Stimulated activated CD4-positive, alpha-beta T cell treated with anti-CD3 and anti-CD28 coated beads, Interleukin-2, amount 100 ng/mL, for 24 hours (primary cell): ENCODE measurements at places on chromosomes 4 and X.

GRCh38 chrX:106901341-106901740, 1.8 kb downstream of the RIPPLY1 start:
- DNase-seq = no peak

- no peak for DNase-seq
Measured at GRCh38 chr4:39263895-39264294, 81.6 kb downstream of the WDR19 start.

DNA sequence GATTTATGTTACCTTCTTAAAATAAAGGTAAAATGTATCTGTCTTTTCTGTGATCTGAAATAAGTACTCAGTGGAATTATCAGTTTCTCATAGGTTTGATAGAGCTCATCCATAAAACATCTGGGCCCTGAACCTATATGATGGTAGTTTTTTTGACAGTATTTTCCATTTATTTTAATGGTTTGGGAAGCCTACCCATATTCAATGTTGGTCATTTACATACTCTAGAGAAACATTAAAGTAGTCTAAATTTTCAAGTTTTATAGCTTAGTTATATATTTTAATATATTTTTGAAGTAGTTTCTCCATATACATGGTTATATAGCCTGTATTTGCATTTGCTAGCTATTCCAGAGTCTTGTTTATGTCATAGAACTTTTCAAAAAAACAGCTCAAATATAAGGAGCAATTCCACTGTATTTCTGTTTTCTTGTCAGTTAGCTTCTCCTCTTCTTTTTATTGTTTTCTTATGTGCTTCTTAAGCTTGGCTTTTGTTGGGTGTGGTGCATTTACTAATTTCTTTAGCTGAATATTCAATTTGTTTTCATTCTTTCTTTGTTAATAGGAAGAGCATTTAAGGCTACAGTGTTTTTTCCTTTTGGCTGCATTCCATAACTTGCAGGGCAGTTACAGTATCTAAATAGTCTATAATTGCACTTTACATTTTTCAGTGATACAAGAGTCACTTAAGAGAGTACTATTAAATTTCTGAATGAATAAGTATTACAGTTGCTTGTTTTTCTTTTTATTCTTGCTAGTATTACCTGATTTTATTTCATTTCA, 181.4 kb downstream of the DKK2 start:
- no peak for DNase-seq

GRCh38 chrX:139831017-139831416, 101.8 kb downstream of the ATP11C start:
- no peak for DNase-seq

- DNase-seq = no peak
Measured at GRCh38 chr4:57100979-57101651, 9.1 kb downstream of the IGFBP7 start.

DNA sequence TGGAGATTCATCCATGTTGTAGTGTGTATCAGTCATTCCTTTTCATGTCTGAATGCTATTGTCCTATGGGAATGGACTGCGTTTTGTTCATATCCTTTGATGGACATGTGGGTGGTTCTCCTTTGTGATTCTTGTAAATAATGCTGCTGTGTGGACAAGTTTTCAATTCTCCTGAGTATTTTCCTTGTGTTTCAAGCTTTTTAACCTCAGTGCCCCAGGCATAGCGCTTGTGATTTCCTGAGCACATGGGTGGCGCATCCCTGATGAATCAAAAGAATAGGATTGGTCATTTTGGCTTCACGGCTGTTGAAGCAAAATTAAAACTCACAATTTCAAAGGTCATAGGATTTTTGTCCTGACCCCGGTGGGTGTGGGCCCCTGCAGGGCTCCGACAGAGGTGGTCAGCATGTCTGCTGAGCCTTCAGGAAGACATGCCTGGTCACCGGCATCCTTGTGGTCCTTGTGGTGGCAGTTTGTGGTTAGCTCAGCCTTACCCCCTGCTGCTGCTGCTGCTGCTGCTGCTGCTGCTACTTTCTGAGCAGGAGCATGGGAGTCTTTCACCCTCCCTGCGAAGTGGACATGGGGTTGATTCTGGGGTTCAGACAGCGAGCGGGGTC, 30.0 kb downstream of the SHROOM2 start:
- no peak for DNase-seq

GRCh38 chr4:107877361-107877760, 52.6 kb downstream of the SGMS2 start:
- DNase-seq = no peak

- no peak for DNase-seq
Measured at GRCh38 chr4:66929748-66930147, 615.6 kb downstream of the CENPC start.

DNA sequence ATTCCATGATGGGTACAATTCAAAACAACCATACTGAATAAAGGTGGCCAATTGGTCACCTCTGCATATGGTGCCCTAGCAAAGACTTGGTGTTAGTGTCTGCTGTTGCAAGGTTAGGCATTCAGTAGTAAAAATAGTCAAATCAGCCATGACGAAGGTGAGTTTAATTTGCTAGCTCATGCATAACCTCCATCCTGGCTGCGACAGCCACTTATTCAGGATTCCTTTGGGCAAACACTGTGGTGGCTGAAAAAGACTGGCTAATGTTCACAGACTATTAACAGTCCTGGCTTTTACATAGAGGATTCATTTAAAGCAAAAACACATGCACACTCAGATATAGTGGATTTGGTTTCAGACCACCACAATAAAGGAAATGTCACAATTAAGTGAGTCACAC, 34.8 kb upstream of the MAP9 start:
- DNase-seq = no peak

DNA sequence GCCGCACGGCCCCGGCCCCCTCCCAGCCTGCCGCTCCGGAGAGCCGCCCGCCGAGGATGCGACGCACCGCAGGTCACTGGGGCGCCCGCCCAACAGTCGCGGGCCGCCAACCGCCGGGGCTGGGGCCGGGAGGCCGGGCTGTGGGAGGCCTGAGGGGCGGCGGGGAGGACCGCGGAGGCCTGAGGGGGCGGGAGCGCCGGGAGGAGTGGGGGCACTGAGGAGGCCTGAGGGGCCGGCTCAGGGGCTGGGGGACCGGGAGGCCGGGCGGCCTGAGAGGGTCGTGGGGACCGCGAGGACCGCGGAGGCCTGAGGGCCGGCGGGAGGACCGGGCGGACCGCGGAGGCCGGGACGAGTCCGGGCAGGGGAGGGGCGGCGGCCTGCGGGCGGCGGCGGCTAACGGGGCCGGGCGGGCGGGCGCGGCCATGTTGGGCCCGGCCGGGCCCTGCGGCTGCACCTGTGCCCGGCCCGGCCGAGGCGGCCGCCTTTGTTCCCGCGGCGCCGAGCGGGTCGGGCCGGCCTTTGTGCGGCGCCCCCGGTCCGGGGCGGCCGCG, 353 bp downstream of the NSD2 start:
- no peak for DNase-seq

DNA sequence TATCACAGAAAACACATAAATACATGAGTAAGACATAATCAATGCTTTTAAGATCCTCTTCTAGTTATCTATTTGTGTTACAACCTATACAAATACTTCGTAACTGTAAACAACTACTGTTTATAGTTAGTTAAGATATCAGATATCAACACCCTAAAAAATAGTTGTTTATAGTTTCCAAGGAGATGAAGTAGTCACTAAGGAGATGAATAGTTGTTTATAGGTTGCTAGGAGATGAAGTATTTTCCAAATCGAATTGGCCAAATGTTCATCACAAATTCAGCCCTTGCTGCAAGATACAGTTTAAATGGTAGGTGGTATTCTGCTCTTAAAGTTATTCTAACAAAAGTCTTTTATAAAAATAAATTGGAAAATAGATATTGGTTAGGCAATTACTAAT, 618.2 kb upstream of the PCDH10 start:
- DNase-seq = no peak

- DNase-seq = no peak
Measured at GRCh38 chr4:124118061-124118460, 594.5 kb downstream of the ANKRD50 start.

DNA sequence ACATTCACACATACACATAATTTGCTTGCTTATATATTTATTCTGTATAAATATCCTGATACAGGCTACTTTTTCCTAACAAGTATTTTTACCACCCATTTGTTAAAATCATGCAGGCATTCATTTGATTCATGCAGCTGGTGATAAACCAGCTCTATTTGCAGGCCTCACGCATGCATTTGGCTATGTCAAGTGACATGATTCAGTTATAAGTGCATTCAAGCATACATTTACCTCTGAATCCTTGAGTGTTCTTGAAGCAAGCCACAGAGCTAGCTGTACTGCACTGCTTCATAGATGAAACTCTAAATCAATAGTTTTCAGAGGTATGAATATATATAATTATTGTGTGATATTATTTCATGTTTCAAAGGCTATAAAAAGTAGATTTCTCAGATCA, 544.0 kb upstream of the AGA start:
- no peak for DNase-seq

GRCh38 chr4:107774681-107775080, 50.1 kb upstream of the SGMS2 start:
- DNase-seq = no peak

- no peak for DNase-seq
Measured at GRCh38 chr4:97404876-97405523, 738.3 kb downstream of the STPG2 start.

- no peak for DNase-seq
Measured at GRCh38 chr4:184668511-184669114, 19.1 kb downstream of the PRIMPOL start.

DNA sequence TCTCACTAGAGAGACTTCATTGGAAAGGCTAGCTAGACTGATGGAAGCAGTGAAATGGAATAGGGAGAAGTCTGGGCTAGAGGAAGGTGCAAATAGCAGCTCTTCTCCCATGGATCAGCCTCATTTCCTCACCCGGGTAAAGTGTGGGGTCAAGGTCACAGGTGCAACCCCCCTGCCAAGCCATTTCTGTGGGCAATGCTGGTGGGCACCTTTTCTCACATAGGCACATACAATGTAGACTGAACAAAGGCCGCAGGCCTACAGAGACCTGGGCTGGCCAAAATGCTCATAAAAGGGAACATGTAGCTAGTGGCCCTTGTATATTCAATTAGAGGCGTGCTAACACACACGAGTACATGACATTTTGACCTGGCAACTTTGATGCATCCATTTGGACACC, 71.5 kb upstream of the EFNB1 start:
- DNase-seq = no peak

DNA sequence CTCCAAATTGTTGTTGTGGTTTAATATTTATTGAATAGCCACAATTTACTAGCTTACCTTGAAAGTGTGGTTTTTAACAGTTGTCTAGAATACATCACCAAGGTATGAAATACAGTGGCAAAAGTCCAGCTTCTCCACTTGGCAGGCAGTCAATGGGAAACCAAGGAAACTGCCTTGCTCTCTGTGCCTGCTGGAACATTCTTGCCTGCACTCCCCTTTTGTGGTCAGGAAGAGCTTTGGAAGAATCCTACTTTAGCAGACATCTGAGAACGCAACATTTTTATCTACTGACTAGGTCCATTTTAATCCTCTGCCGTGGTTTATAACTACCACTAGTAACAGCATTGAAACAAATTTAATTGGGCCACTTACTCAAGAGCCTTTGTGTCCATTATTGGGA, 64.5 kb downstream of the TENM3 start:
- DNase-seq = no peak

DNA sequence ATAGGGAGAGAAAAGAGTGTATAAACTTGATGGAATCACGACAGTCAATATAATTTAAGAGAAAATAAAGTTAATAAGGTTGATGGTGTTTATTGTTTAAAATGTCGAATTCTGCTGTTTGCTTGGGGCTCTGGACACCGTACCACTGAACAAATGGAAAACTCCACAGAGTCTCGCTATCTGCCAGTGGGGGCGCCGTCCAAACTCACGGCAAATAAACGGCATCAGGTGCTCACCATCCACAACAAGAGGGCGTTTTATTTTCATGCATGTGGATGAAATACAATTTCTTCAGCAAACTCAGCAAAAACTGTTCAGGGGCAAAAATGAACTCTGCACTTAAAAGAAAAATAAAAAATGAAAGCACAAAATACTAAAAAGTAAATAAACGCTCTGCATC, 46.6 kb upstream of the FAM47C start:
- no peak for DNase-seq

DNA sequence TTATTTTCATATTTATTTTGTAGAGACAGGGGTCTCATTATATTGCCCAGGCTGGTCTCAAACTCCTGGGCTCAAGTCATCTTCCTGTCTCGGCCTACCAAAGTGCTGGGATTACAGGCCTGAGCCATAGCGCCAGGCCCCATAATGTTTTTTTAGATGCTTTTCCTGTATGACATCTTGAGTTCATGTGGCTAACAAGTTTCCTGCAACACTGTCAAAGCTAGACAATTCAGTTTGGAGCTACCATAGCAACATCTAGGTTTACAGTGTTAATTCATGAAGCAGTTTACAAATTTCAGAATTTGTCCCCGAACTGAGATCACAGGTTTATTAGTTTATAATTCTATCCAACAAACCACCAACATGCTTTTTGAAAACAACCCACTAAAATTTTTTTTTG, 6.4 kb upstream of the IL13RA2 start:
- DNase-seq = no peak

GRCh38 chr4:76607266-76607799, 172.3 kb downstream of the SHROOM3 start:
- no peak for DNase-seq

GRCh38 chr4:47715716-47716416, 122.0 kb downstream of the CORIN start:
- DNase-seq = no peak

GRCh38 chrX:45889471-45889870, 655.8 kb downstream of the ZNF674 start:
- DNase-seq = no peak

DNA sequence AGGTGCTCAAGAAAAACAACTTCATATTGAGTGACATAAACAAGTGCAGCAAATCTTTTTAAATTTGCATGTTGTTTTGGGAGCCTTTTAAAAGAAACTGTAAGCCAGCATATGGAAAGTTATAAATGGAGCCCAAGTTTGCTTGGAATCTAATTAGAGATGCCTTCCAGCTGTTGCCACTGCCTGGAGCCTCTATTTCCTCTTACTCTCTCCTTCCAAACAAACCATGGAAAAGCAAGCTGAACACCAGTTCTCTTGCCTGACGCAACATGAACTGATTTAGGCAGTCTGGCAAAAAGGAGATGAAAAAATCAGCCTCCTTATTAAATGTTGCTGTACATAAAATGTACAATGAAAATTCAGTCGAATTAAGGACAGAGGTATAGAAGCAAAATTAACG, 21.5 kb downstream of the ARSJ start:
- no peak for DNase-seq

GRCh38 chrX:77788050-77788449, 2.0 kb upstream of the ATRX start:
- no peak for DNase-seq

DNA sequence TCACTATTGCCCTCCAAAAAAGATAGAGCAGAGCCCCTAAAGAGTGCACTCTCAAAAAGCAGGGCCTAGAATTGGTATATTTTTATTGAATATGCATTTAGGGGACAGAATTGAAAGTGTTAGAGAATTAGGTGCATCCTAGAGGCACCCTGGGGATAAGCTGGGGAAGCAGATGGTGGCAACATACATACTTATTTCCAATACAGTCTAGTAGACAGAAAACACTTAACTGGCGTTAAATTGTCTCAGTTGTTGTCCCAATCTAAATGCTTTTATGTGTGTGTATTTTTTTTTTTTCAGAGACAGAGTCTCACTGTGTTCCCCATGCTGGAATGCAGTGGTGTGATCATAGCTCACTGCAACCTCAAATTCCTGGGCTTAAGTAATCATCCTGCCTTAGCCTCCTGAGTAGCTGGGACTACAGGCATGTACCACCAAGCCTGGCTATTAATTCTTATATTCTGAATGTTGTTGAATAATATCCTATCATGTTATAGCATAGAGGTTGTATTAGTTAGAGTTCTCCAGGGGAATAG, 481.8 kb downstream of the GRXCR1 start:
- DNase-seq = no peak
